Vagina (tissue), 2 donors: ENCODE measurements at places on chromosomes 7 and 10.
A peak's percentile ranks its signal among the peaks of the same experiment; 100 is the strongest.

GRCh38 chr7:36775061-36775620 lies 50.8 kb upstream of the AOAH start:
- no peak for DNase-seq

DNA sequence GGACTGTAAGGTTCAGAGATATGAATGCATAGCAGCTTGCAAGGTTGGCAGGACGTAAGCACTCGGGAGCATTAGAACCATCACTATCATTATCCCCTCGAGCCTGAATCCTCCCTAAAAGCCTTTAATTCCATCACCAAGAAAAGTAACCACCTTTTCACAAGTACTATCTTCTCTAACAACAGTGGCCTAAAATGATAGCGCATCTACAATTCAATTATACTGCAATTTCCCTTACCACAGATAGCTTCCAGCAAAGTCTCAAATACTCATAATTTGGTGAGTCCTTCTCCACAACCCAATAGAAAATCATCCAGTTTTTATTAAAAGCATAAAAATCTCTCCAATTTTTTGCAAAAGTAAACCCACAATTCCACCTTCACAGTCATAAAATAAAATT lies 42.0 kb downstream of the COL1A2 start:
- no peak for DNase-seq

- no peak for DNase-seq
Measured at GRCh38 chr10:45460235-45460878, 86.3 kb downstream of the ALOX5 start.

DNA sequence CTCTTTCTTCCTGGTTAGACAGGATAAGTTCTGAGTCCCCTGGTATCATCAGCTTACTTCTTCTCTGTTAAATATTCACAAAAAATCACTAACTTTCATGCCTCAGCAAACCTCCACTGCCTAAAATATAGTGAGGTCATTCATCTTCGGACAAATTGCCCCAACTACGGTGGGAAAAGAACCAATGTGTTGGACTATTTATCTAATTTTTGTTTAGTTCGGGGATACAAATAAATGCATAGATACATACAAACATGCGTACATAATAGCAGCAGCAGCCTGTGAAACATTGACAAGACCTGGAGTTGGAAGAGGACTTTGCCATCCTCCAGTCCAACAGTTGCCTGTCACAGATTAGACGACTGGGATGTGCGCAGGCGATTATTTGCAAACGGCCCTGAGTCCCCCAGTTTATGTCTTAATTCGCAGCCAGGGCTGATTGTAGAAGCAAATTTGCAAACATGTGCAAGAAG lies 51.5 kb downstream of the EGFR start:
- no peak for DNase-seq

DNA sequence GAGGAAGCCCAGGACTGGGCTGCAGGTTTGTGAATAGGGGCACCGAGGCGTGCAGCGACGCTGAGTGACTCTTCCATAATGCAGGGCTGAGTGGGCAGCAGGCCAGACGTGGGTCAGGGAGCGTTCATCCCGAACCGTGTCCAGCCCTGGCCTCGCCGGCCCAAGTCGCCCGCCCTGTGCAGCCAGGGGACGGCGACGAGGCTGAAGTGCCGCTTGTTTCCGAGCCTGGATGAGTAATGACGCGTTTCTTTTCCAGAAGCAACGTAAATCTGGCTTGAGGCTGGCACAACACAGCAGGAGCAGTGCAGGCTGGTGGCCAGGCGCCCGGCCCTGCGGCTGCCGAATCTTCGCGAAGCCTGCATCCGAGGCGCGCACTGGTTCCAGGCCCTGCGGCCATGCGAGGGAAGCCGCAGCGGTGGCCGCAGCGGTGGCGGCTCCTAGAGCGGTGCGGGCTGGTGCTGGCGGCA lies 74.0 kb upstream of the SEC61G start:
- no peak for DNase-seq

- DNase-seq = no peak
Measured at GRCh38 chr7:23963461-23964165, 253.6 kb downstream of the STK31 start.

GRCh38 chr7:7272294-7272693 lies 90.0 kb downstream of the C1GALT1 start:
- no peak for DNase-seq

DNA sequence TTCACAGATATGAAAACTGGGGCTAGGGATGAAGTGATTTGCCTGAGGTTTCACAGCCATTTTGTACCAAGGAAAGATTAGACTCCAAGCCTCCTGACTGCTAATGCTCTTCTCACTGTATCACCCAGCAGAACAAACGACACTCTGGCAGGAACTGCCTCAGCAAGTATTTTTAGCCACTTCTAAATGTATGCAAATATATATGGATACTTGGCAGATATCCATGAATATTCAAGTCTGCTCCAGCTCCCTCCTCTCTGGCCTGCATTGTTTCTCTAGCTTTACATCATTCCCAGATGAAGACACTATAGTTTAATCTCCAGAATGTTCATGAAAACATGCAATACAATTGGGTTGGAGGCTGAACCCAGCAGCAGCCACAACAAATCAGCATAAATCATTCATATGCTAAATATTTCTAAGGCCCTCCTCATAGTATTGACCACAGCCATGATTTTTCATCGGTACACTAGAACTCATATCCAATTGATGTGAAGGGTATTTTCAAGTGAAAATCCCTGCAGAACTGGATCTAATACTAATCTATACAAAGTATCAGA lies 65.5 kb downstream of the HPSE2 start:
- no peak for DNase-seq

GRCh38 chr7:74467876-74468275 lies 14.2 kb downstream of the GTF2IRD1 start:
- no peak for DNase-seq

DNA sequence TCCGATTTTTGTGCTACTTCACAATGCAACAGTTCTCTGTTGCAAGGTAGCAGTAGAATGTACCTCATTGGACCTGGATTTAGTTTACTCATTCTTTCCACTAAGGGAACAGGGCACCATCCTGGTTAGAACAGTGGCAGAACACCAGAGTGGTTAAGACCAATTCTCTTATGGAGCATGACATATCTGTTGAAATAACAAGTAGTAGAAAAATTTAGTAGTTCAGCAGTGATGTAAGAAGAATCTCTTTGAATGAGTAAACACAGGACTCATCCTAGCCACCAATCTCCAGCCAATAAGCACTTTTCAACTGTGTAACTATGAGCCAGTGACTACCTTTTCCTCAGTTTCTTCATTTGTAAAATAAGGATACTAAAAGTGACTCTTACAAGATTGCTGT lies 2.4 kb downstream of the ANKRD22 start:
- DNase-seq = no peak

GRCh38 chr7:85474234-85474633 lies 287.4 kb upstream of the SEMA3D start:
- no peak for DNase-seq

DNA sequence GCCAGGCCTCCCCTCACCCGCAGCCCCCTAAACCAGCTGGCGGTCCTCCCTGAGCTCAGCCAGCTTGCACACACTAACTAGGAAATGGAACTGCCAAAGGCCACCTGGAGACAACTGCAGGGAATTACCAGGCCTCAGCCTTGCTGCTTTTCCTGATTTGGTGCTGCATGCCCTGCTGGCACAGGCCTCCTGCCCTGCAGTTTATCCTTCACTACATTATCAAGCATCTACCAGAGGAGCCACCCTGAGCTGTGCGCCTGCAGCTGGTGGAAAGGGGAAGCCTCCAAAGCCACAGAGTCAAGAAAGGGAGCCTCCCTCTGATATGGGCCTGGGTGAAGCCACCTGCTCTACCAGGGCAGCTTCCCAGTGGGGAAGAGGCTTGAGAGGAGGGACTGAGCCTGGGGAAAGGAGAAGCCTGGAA lies 139.8 kb downstream of the GRID1 start:
- DNase-seq = no peak

DNA sequence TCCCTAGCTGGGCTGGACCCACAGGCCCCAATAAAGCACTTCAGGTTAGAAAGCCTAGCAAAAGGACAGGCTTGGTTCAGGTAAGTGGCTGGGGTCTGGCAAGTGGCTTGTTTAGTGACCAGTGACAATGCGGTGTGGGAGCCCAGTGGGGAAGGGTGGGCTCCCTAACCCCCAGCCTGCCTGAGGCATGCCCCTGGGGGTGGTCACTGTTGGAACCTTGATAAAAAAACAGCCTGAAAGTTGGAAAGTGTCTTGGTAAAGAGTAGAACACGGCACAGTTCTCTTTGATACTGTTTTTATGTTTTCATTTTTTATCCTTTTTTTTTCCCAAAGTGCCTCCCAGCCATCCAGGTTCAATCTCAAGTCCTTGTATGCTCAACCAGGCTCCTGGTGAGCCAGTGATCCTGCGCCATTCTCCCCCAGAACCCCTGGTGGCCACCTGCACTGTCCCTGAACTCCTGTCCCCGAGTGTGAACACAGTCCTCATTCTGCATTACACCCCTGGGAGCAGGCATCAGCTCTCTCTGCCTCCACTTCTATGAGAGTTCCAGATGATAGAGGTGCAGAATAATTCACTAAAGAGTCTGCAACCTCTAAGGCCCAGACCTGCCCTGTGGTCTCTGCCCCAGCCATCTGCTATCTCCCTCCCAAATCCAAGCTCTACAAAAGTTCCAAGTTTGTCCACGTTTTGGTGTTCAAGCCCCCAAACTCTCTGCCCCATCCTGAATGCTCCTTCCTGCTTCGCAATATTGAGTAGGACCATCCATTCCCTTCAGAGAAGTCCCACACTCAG lies 15.0 kb upstream of the CXCL12 start:
- DNase-seq = peak; percentile 81

GRCh38 chr10:24305551-24306506 lies 96.9 kb downstream of the KIAA1217 start:
- DNase-seq = peak; percentile 46

GRCh38 chr7:17396692-17397091 lies 98.2 kb downstream of the AHR start:
- no peak for DNase-seq

- no peak for DNase-seq
Measured at GRCh38 chr7:27576360-27576944, 86.2 kb downstream of the HIBADH start.

- no peak for DNase-seq
Measured at GRCh38 chr7:3486841-3487240, 185.8 kb downstream of the SDK1 start.

DNA sequence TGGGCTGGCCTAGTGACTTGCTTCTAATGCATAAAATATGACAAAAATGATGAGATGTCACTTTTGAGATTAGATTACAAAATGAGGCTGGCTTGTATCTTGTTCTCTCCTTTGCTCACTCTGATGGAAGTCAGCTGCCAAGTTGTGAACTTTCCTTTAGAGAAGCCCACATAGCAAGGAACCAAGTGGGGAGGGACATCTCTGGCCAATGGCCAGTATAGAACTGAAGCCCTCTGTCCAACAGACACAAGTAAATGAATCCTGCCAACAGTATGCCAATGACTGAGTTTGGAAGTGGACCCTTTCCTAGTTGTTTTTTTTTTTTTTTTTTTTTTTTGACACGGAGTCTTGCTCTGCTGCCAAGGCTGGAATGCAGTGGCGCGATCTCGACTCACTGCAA lies 3.3 kb downstream of the ZC3HC1 start:
- DNase-seq = no peak

DNA sequence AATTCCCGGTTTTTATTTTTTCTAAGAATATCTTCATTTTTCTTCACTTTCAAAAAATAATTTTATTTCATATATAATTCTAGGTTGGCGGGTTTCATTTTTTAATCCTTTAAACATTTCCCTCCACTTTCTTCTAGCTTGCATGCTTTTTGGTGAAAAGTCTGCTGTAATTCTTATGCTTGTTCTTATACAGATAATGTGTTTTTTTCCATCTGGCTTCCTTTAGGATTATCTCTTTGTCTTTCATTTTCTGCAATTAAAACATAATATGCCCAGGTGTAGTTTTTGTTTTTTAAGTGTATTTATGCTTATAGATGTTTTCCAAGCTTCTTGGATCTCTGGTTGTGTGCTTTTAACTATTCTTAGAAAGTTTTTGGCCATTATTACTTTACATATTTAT lies 341.3 kb upstream of the SEMA3C start:
- no peak for DNase-seq

GRCh38 chr10:114982989-114983388 lies 45.0 kb downstream of the TRUB1 start:
- DNase-seq = no peak

- no peak for DNase-seq
Measured at GRCh38 chr10:74337330-74338016, 186.5 kb downstream of the ADK start.

- DNase-seq = no peak
Measured at GRCh38 chr7:69502358-69502757, 95.9 kb upstream of the AUTS2 start.

DNA sequence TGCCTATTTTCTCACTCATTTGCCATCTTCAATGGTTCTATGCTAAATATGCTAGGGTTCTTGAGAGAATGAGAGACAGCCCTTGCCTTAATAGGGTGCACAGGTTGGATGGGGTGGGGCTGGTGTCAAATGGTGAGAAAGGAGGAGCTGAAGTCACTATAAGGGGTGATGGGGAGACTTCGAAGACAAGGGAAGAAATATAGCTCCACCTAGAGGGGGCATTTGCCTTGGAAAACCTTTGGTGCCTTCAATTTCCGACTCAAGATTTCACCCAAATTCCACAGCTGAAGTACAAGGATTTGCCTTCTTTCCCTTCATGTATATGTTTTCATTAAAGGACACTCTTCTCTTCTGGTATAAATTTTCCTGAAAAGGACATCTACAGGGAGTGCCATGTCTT lies 5.6 kb downstream of the PTN start:
- DNase-seq = no peak

DNA sequence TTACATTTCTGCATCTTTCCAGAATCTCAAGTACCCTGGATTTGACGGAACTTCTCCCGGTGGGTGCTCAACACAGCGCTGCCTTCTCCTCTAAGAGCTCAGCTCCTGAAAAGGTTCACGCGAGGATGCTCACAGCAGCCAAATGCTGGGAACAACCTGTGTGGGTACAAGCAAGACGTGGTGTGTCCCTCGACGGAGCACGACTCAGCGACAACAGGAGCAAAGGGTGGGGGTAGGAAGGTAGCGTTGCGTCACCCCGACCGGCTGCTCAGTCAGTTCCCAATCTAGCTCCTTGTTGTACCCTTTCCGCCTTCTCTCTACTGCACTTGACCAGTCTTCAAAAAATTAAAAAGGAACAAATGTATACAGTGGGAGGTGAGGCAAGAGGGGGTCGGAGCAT lies 117.3 kb downstream of the PTPRN2 start:
- no peak for DNase-seq

- no peak for DNase-seq
Measured at GRCh38 chr10:22370320-22370719, 25.0 kb downstream of the SPAG6 start.

DNA sequence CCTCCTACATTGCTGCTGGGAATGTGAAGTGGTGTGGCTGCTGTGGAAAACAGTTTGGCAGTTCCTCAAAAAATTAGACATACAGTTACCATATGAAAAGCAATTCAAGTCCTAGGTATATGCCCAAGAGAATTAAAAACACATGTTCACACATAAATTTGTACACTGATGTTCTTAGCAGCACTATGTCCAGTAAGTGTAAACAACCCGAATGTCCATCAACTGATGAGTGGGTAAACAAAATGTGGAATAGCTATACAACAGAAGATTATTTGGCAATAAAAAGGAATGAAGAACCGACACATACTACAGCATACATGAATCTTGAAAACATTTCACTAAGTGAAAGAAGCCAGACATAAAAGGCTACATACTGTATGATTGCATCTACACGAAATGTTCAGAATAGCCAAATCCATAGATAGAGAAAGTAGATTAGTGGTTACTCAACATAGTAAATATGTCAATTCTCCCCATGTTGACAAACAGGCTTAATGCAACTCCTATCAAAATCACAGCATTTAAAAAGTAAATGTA lies 17.2 kb downstream of the CEP41 start:
- DNase-seq = no peak

GRCh38 chr7:118330388-118330787 lies 105.9 kb downstream of the ANKRD7 start:
- no peak for DNase-seq

- no peak for DNase-seq
Measured at GRCh38 chr7:115060095-115060870, 138.4 kb downstream of the MDFIC start.
